ENCODE measurements at places on chromosomes 1 and 21.

- DNase-seq: no peak
These were observed 76.9 kb downstream of the FH start for GRCh38 chr1:241442686-241443085.

- DNase-seq: peak; percentile 3
These were observed 35.7 kb upstream of the CNN3 start for GRCh38 chr1:94962409-94963265.

DNA sequence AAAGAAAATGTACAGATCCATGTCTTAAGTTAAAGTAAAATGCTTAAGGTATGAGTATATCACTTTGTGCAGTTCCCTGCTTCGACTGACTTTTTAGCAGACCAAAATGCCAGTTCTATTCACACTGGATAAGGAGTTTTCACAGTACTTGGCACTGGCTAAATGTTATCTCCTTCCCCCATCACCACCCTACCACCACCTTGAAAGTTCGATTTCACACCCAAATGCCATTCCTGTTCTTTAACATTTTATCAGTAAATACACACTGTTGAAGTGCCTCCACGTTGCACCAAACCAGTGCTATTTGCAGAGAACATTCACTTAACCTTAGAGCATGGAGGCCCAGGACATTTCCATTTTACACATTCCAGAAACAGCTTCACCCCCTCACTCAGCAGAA lies 100.0 kb downstream of the URB2 start:
- no peak for DNase-seq

DNA sequence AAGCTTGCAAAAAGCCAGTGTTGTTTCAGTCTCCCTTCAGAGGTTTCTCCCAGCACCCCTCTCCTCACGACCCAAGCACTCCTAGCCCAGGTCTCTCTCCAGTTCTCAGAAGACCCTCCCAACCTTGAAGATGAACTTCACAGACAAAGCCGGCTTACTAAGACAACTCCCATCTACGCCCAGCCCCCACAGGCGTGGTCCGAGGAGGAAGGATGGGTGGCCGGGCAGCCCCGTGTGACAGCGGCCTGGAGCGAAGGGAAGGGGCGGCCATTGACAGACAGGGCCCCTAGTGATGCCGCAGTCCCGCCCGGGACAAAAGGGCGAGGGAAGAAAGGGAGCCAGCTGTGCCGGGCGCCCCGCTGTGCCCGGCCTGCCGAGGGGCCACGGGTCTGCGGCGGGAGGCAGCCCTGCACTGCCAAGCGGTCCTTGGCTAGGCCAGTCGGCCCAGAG lies 6.9 kb downstream of the PAX7 start:
- no peak for DNase-seq

GRCh38 chr1:159066108-159066507 lies 10.5 kb downstream of the AIM2 start:
- DNase-seq: no peak

- no peak for DNase-seq
These were observed 74.3 kb upstream of the CAPZB start for GRCh38 chr1:19559641-19560040.

GRCh38 chr1:151661751-151662150 lies 49.9 kb downstream of the SNX27 start:
- no peak for DNase-seq

DNA sequence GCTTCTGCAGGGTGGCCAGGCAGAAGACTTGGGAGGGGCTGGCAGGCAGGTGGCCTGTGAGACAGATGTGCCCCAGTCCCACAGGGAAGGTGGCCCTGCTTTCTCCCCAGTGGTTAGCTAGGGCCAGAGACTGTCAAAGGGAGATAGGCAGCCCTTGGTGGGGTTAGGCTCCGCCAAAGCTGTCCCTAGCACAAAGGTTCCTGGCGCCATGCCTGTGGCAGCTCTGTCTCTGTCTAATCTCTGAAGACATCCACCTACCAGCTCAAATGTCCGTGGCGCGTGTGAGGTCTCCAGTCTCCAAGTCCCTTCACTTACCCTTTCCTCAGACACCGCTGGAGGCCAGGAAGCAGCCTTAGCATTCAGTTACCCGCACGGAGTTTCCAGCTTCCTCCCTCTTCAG lies 17.7 kb downstream of the TCP10L start:
- DNase-seq: no peak

- no peak for DNase-seq
These were observed 46.7 kb upstream of the DMRTB1 start for GRCh38 chr1:53412285-53413174.

- no peak for DNase-seq
These were observed 147.9 kb upstream of the RGS18 start for GRCh38 chr1:192010406-192010805.

GRCh38 chr1:189866606-189867005 lies 611.1 kb downstream of the BRINP3 start:
- DNase-seq: no peak

GRCh38 chr1:115230281-115230680 lies 107.8 kb downstream of the NGF start:
- DNase-seq: no peak

- DNase-seq: no peak
These were observed 112.8 kb downstream of the EDEM3 start for GRCh38 chr1:184641894-184642293.

GRCh38 chr1:147391114-147391513 lies 148.6 kb downstream of the CHD1L start:
- DNase-seq: no peak

DNA sequence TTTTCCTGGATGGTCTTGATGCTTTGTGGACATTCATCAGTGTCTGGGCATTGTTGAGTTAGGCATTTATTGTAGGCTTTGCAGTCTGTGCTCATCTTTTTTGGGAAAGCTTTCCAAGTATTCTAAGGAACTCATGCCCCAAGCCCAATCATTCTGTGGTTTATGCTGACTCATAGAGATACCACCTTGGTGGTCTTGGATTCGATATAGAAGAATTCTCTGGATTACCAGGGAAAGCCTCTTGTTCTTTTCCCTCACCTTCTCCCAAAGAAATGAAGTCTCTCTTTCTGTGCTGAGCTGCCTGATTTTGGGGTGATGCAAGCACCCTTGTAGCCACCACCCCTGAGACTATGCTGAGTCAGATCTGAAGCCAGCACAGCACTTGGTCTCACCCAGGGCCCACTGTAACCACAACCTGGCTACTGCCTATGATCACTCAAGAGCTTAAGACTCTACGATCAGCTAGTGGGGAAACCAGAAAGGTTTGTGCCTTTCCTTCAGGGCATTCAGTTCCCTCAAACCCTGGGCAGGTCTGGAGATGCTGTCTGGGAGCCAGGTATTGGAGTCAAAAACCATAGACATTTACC lies 422.6 kb downstream of the NUF2 start:
- no peak for DNase-seq

DNA sequence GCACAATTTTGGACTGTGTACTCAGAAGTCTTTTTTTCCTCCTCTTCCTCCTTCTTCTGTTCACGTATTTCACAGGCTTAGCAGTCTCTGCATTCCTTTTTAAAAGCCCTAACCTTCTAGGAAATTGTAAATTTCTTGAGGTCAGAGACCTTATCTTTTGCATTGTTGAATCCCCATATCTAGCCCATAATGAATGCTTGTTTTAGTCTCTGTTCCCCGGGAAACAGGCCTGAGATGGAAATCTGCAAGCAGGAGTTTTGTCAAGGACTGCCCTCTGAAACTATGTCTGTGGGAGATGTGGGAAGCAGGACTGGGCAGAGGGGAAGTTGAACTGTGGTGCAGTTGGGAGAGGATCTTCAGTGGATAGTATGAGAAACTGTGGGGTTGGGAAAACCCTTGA lies 272.2 kb upstream of the DAB1 start:
- no peak for DNase-seq

GRCh38 chr1:6794164-6794563 lies 8.9 kb downstream of the CAMTA1 start:
- DNase-seq: no peak

DNA sequence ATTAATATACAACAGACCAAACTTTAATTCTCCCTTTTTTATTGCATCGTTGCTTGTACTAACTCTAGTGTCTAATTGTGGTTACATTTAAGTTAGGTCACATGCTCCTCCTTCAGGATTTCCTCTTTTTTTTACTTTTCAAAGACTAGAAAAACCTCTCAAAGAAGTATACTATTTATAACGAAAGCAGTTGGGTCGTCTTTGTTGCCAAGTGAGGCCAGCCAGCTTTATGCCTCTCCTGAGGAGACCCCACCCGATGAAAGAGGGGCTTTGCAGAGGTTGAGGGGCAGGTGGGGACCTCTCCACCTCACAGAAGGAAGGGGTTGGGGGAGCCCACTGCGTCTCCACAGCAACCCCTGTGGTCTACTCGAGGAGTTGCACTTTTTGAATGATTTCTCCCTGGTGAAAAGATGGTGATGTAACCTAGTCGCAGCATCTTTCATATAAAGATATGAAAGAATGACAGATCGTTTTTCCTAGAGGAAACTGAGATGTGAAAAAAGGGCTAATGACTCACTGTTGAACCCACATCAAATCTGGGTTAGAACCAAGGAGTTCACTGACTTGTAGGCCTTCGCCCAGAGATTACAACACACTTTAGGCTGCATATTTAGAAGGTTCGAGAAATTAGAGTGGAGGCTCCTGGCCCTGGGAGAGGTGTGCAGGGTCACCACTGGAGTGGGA lies 6.4 kb downstream of the TGFB2 start:
- no peak for DNase-seq

- no peak for DNase-seq
These were observed 47.9 kb upstream of the SLC44A3 start for GRCh38 chr1:94772230-94772641.

DNA sequence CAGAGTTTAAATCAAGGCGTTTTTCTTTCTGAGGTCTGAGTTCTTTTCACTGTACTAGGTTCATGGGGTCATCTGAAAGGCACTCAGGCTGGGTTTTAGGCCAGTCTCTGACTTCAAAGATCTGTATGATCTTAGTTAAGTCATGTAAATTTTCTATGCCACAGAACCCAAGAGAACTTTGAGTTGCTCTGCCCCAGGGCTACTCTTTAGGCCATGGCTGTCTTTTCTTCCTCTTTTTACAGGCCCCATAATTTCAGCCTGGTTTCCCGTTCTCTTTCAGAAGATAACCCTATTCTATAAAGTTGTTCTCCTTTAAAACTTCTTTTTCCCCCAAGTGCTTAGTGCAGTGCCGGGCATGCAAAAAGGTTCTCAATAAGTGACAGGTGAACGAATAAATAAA lies 26.1 kb downstream of the METTL13 start:
- no peak for DNase-seq

DNA sequence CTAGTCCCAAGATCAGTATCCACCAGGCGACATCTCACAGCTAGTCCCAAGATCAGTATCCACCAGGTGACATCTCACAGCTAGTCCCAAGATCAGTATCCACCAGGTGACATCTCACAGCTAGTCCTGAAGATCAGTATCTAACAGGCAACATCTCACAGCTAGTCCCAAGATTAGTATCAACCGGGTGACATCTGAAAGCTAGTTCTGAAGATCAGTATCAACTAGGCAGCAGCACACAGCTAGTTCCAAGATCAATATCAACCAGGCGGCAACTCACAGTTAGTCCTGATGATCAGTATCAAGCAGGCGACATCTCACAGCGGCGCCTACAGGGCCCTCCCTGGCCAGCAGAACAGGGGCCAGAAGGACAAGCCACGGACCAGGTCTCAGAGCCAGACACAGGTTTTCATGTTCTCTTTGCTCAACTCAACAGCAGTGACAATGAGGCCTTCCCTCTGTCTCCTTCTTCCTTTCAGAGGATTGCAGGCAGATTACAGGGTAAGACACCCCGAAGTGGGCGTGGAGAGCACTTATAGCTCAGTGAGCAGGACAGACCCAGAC lies 32.5 kb downstream of the NPHP4 start:
- no peak for DNase-seq

- DNase-seq: no peak
These were observed 109.4 kb downstream of the RGS2 start for GRCh38 chr1:192918259-192918658.

- no peak for DNase-seq
These were observed 422.7 kb downstream of the SIPA1L2 start for GRCh38 chr1:232207073-232207866.

GRCh38 chr1:24968941-24969585 lies 39.0 kb upstream of the RUNX3 start:
- DNase-seq: no peak

DNA sequence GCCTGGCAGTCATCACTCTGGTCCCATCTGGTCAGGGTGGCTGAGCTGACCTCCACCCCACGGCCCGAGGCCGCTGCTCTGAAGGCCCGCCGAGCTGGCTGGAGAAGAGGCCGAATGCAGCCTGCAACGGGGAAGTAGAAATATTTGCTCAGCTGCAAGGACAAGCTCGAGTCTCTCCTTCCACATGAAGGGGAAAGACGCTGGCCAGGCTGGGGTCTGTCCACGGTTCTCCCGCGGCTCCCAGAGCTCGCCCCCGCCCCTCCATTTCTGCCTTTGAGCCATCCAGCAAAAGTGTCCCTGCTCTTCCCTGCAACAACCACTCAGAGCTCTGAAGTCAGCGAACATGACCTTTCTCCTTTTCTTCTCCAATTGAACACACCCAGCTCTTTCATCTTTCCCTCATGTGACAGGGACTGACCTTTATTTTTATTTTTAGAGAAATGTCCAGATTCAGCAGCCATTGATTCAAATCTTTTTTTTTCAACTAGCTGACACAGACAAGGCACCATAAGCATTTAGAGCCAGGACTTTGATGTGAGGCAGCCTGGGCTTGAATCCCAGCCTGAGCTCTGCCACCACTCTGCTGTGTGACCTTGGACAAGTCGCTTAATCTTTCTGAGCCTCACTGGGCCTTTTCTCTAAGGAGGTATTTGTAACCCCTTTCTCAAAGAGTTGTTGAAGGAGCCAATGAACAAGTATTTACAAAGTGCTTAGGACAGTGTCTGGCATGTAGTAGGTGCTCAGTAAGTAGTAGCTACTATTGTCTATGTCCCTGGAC lies 149.3 kb upstream of the WNT4 start:
- no peak for DNase-seq

DNA sequence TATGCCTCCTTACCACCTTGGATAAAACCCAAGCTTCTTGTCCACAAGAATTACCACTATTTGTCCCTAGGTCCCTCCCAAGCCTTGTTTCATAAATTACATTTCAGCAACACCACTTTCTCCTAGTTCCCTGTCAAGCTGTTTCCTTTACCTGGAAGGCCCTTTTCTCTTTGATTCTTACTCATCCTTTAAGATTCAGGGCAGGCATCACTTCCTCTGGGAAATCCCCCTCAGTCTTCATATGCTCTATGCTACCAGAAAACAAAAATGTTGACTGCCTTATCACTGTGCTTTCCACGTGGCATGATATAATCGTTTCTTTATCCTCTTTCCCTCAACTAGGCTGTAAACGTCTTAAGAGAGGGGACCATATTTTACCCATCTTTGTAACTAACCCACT lies 102.7 kb downstream of the LYST start:
- no peak for DNase-seq

GRCh38 chr1:3119725-3120124 lies 50.7 kb downstream of the PRDM16 start:
- DNase-seq: no peak

GRCh38 chr1:150575072-150575489 lies 4.3 kb downstream of the MCL1 start:
- no peak for DNase-seq

- no peak for DNase-seq
These were observed 132.8 kb downstream of the PTPRC start for GRCh38 chr1:198771563-198772153.

All from stimulated activated CD4-positive, alpha-beta T cell treated with anti-CD3 and anti-CD28 coated beads, Interleukin-12 subunit alpha, Interleukin-12 subunit beta, amount 100 ng/mL, for 4 hours (primary cell).